GM12865 (cell line): ENCODE measurements at places on chromosomes 7 and 10.

DNA sequence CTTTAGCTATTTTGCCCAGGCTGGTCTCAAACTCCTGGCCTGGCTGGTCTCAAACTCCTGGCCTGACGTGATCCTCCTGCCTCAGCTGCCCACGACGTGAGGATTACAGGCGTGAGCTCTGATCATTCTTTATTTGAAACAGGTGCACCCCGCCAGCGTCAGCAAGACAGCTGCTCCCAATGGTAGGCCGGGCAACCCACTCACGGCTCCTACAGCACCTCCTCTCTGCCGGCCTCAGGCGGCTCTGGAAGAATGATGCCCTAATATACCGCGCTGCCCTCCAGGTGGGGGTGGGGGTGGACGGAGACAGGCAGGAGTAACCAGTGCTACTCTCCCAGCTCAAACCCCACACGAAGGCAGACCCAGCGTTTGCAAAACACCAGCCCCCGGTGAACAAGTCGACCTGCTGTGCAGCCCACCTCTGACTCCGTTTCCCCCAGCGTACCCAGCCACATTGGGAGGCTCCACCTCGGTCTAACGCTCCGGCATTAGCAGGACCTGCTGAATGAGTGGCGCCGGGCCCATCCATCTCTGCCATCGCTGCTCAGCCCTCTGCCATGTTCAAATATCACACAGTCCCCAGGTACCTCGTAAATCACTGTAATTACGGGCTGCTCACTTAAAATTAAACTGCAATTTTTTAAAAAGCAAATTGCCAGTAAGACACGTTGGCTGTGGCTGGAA, 148.6 kb downstream of the ELFN1 start:
- no peak for DNase-seq

DNA sequence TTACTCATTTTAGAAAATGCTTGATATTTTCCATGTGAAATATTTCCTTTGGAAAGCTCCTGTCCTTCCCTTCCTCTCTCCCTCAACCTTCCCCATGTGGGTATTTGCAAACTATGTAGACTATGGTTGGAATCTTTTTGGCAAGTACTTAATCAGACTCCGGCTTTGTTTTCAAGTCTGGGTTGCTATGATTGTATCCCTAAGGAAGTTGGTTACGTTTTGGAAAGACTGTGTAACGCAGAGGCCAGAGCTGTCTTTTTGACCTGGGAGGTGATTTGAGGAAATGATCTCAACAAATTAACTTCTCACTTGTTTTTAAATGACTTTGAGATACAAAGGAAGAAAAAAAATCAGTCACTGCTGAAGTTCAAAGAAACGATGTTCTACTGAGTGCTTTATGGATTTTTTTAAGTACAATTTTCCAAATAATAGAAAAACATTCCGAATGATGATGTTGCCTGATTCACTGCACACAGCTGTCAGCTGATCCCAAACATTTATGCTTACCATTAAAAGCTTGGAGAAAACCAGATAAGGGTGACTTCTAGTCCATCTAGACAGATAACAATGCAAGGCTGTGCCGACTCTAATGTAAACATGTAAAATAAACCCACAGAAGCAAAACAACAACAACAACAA, 145.5 kb upstream of the CELF2 start:
- no peak for DNase-seq

- no peak for DNase-seq
These were observed 125.8 kb upstream of the PCBD1 start for GRCh38 chr10:71014021-71014805.

GRCh38 chr7:88072715-88073055, 138.6 kb downstream of the ADAM22 start:
- no peak for DNase-seq

- DNase-seq: no peak
These were observed 64.6 kb downstream of the CUX1 start for GRCh38 chr7:101882005-101882421.

- DNase-seq: no peak
These were observed 719.6 kb upstream of the GRM3 start for GRCh38 chr7:85924062-85924461.

DNA sequence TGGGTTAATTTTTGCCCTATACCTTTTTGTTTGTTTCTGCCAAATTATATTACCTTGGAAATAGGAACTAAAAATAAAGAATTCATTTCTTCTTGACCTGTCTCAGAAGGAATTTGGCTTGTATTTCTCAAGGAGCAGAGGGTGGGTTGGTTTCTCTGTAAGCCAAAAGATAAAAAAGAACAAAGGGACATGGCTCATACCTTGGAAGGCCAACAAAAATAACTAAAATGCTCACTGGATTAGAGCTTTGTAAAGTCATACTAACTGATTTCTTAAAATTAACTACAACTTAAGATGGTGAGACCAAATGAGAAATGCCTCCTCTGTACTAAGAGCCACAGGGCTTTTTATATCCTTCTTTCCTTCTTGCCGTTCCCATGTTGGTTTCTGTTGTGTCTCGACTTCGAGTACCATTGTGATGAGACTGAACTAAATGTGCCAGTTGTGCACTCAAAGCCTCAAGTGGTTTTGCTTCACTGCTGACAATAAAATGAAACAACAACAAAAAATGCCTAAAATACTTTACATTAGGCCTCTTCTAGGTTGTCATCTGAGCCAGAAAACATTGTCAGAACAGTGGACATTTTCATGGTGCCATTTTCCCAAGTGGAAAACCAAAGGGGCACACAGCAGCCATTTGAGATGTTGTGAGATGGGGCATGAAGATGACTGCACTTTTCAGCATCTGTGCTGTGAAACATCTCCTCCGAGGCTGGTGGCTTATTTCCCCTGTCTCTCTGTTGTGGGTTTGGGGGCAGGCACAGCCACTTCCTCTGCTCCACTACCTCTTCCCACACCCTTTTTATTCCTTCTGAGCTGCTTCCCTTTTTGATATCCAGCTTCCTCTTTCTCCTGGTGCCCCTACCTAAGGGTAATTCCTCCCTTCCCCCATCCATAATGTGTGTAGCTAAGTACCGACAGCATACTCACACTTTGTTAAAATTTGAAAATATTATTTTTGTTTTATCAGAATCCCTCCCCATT, 51.8 kb upstream of the AGR3 start:
- DNase-seq: peak; percentile 10

GRCh38 chr7:148925836-148926235, 41.7 kb upstream of the EZH2 start:
- DNase-seq: no peak

GRCh38 chr7:23222439-23223030, 24.0 kb upstream of the GPNMB start:
- no peak for DNase-seq
